ENCODE measurements at places on chromosomes 4 and X.
A peak's percentile ranks its signal among the peaks of the same experiment; 100 is the strongest.

- DNase-seq: no peak
Measured at GRCh38 chr4:173514641-173515217, 15.3 kb downstream of the HAND2 start.

DNA sequence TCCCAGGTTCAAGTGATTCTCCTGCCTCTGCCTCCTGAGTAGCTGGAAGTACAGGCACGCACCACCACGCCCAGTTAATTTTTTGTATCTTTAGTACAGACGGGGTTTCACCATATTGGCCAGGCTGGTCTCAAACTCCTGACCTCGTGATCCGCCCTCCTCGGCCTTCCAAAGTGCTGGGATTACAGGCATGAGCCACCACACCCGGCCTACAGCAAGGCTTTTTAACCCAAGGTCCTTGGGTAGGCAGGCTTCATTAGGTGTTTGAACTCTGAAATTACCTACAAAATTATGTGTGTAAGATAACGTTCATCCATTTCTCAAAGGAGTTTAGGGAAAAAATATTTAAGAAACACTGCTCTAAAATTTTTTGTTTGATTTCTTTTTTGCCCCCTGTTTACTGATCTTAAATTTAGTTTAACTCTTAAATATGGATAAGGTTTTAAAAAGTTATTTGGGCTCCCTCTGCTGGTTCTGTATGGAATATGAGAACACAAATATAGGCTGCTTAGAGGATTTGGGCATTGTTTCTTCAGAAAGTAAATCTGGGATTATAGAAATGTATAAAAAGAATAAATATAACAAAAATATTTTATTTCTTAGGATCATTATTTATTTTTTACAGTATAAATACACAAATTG is 92.8 kb downstream of the CBR4 start:
- peak; percentile 76 for DNase-seq

GRCh38 chr4:157048248-157048647 is 27.7 kb upstream of the GLRB start:
- peak; percentile 85 for DNase-seq

DNA sequence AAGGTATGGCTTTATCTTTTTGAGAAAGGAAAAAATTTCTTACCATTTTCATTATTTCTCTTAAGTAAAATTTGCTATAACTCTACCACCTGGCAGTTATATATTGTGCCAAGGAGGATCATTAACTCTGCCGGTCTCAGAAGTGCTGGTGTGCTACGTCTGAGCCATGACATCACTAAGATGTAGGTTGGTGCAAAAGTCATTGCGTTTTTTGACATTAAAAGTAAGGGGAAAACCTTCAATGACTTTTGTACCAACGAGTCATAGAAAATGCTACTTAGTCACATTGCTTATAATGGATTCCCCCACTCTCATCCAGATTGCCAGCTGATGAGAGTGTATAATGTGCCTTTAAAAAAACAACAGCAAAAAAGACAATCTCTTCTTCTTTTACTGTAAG is 569.1 kb upstream of the GALNT7 start:
- no peak for DNase-seq

DNA sequence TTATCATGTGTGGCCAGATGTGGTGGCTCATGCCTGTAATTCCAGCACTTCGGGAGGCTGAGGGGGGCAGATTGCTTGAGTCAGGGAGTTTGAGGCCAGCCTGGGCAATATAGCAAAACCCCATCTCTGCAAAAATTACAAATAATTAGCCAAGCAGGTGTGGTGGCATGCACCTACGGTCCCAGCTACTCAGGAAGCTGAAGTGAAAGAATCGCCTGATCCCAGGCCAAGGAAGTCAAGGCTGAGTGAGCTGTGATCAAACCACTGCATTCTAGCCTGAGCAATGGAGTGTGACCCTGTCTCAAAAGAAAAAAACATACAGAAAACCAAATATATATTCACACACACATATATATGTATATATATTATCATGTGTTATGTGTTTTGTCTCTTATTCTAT is 15.0 kb downstream of the APELA start:
- no peak for DNase-seq

Data from choroid plexus epithelial cell (primary cell).